Right atrium auricular region (tissue), 2 donors: ENCODE measurements at places on chromosomes 6 and 20. TPM values are rescaled to one million over a fixed set of nuclear protein-coding genes. Genes with fewer than 3 reads are reported as not detected.

The SYNDIG1 gene
- 38.1 TPM for total RNA-seq

The EYA4 gene
- total RNA-seq, result 16.2 TPM

The RAET1L gene
- not detected for total RNA-seq

GRCh38 chr20:64010711-64011237, 25.2 kb upstream of the C20orf204 start:
- no peak for DNase-seq
- no peaks in the 10 kb centered on the region for H3K27me3 ChIP-seq
- no peak overlapping the region for H3K27ac ChIP-seq
- H3K4me1 ChIP-seq, result no peaks in the 10 kb centered on the region
- H3K36me3 ChIP-seq, result peaks cover 65% of the 10 kb centered on the region

DNA sequence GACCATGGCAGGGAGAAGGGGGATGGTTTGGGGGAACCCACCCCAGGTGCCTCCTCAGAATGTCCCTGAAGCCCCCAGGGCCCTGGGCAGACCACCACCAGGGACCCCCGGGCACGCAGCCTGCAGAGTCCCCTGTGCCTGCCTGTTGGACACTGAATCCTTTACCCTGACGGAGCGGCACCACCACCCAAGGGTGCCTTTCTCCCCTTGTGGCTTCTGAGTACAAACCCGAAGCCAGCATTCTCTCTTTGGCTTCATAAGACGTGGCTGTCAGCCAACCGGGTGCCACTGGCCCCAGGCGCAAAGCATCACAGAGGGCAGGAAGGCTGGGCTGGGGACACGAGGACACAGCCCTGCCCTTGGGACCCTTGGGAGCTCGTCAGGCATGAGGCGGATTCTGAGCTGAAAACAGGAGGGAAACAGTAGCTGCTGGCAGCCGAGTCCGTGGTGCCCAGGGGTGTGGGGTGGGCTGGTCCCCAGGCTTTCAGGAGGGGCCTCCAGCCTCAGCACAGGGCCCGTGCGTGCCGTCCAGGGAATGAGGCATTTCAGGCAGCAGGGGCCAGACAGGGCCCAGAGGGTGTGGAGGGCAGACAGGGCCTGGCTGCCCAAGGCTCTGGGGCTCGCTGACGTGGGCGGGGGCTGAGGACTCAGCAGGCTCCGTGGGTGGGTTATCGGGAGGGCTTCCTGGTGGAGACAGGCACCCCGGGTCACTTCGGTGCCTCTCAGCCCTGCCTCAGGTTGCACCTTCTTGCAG, 3.5 kb downstream of the COL9A3 start:
- H3K27me3 ChIP-seq, result peaks cover 4% of the 10 kb centered on the region
- no peak for DNase-seq
- no peaks in the 10 kb centered on the region for H3K36me3 ChIP-seq
- no peak overlapping the region for H3K27ac ChIP-seq
- peaks cover 66% of the 10 kb centered on the region for H3K4me1 ChIP-seq

The IL17A gene
- total RNA-seq, result not detected

DNA sequence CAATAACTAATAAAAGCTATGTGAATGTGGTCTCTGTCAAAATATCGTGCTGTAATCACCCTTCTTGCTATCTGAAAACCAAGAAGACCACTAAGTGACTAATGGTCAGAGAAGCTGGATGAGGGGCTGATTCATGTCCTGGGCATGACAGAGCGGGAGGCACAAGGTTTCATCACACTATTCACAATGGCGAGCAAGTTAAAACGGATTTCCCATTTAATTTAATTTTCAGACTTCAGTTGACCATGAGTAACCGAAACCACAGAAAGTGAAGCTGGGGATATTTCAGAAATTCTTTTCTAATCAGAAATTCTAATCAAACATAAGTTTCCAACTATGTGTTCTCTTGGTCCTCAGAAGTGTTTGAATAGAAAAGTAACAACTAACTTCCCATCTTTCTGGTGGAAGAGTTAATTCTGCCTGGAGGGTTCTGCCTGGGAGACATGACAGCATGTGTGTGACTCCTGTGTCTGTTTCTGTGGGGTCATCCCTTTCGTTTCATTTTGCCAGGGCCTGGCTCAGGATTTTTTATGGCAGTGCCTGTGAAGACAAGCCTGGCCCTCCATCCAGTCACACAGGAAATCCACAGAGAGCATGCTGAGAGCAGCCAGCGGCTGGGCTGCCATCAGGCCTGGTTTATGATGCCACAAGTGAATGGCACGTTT, 98.9 kb downstream of the FAM120B start:
- no peak for DNase-seq
- peaks cover 5% of the 10 kb centered on the region for H3K4me1 ChIP-seq
- peaks cover 31% of the 10 kb centered on the region for H3K36me3 ChIP-seq
- no peaks in the 10 kb centered on the region for H3K27me3 ChIP-seq
- H3K4me3 ChIP-seq, result no peak overlapping the region

DNA sequence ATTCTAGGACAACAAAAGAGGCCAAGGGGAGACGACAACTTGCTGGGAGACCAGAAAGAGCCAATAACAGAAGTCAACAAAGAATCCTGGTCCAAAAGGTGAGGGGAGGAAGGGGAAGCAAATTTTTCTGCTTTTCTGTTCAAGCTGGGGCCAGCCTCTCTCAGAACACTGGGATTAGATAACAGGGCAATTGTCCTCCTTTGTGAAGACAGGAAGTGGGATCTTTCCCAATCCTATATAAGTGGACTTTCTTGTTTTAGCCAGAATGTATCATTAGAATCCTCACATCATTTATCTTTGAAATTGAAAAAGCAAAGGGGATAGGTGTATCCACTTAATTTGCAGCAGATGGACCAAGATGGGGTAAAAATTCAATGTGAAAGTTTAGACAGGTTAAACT, 101.2 kb upstream of the COL21A1 start:
- H3K27ac ChIP-seq, result no peak overlapping the region
- H3K4me3 ChIP-seq, result no peak overlapping the region
- no peaks in the 10 kb centered on the region for H3K27me3 ChIP-seq
- H3K4me1 ChIP-seq, result no peaks in the 10 kb centered on the region
- DNase-seq, result no peak
- H3K36me3 ChIP-seq, result no peaks in the 10 kb centered on the region

- no peak overlapping the region for H3K4me3 ChIP-seq
- H3K4me1 ChIP-seq, result no peaks in the 10 kb centered on the region
- no peak overlapping the region for H3K27ac ChIP-seq
These were observed 159.8 kb downstream of the TFAP2C start for GRCh38 chr20:56788671-56789610.

- no peak for DNase-seq
- no peak overlapping the region for H3K27ac ChIP-seq
- H3K4me3 ChIP-seq, result no peak overlapping the region
- peaks cover 19% of the 10 kb centered on the region for H3K4me1 ChIP-seq
These were observed 129.4 kb upstream of the AFDN start for GRCh38 chr6:167697316-167697715.

DNA sequence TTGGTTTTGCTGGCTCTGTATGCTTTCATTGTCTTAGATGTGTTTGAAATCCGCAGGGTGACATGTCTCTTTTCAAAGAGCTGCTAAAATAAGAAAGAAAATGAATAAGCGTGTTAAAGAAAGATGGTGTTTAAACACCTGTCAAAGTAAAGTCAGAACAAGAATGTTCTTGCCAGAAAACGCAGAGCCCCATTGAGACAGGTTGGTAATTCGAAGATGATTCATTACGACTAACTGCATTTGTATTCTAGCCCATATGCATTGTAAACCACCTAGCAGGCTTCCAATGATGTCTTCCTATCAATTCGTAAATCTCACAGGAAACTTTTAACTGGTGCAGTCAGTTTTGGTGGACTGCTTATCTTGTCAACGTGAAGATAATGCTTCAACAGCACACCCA, 16.8 kb downstream of the PHACTR2 start:
- H3K4me3 ChIP-seq, result no peak overlapping the region
- H3K4me1 ChIP-seq, result peaks cover 57% of the 10 kb centered on the region
- no peak overlapping the region for H3K27ac ChIP-seq
- no peaks in the 10 kb centered on the region for H3K27me3 ChIP-seq

GRCh38 chr20:58603721-58604120, 47.4 kb upstream of the STX16 start:
- H3K36me3 ChIP-seq, result no peaks in the 10 kb centered on the region
- no peaks in the 10 kb centered on the region for H3K4me1 ChIP-seq
- no peak for DNase-seq
- no peak overlapping the region for H3K4me3 ChIP-seq
- no peaks in the 10 kb centered on the region for H3K27me3 ChIP-seq

The TNFRSF21 gene
- 12.1 TPM for total RNA-seq

DNA sequence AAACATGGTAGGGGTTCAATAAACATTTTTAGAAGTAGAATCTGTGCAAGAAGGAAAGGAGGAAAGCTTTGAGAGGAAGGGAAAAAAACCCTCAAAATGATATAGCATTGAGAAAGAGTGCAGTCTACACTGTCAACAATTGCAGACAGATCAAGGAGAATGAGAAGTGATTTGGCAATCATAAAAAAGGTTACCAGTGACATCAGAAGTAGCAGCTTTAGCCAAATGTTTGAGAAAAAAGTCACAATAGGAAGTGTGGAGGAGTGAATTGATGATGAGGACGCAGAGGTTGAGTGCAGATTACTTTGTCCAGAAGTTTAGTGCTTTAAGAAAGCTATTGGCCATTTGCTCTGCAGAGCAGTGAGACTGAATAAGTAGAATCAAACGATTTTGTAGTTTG, 155.0 kb downstream of the GJA1 start:
- H3K27me3 ChIP-seq, result no peaks in the 10 kb centered on the region
- H3K36me3 ChIP-seq, result no peaks in the 10 kb centered on the region
- H3K4me3 ChIP-seq, result no peak overlapping the region
- no peaks in the 10 kb centered on the region for H3K4me1 ChIP-seq

GRCh38 chr6:337805-338368, 45.6 kb downstream of the DUSP22 start:
- H3K4me1 ChIP-seq, result no peaks in the 10 kb centered on the region
- no peaks in the 10 kb centered on the region for H3K36me3 ChIP-seq
- no peak for DNase-seq
- no peak overlapping the region for H3K27ac ChIP-seq

The FNDC11 gene
- not detected for total RNA-seq

The TAGAP gene
- 3.2 TPM for total RNA-seq

- no peaks in the 10 kb centered on the region for H3K4me1 ChIP-seq
- no peaks in the 10 kb centered on the region for H3K36me3 ChIP-seq
- DNase-seq, result no peak
- H3K27ac ChIP-seq, result no peak overlapping the region
- H3K27me3 ChIP-seq, result no peaks in the 10 kb centered on the region
These were observed 33.0 kb upstream of the RBL1 start for GRCh38 chr20:37128803-37129202.

The SMOC2 gene
- 10.8 TPM for total RNA-seq

- H3K27ac ChIP-seq, result no peak overlapping the region
- H3K27me3 ChIP-seq, result no peaks in the 10 kb centered on the region
- H3K36me3 ChIP-seq, result no peaks in the 10 kb centered on the region
- DNase-seq, result no peak
- H3K4me3 ChIP-seq, result no peak overlapping the region
These were observed 107.3 kb downstream of the NOL4L start for GRCh38 chr20:32477594-32478512.

DNA sequence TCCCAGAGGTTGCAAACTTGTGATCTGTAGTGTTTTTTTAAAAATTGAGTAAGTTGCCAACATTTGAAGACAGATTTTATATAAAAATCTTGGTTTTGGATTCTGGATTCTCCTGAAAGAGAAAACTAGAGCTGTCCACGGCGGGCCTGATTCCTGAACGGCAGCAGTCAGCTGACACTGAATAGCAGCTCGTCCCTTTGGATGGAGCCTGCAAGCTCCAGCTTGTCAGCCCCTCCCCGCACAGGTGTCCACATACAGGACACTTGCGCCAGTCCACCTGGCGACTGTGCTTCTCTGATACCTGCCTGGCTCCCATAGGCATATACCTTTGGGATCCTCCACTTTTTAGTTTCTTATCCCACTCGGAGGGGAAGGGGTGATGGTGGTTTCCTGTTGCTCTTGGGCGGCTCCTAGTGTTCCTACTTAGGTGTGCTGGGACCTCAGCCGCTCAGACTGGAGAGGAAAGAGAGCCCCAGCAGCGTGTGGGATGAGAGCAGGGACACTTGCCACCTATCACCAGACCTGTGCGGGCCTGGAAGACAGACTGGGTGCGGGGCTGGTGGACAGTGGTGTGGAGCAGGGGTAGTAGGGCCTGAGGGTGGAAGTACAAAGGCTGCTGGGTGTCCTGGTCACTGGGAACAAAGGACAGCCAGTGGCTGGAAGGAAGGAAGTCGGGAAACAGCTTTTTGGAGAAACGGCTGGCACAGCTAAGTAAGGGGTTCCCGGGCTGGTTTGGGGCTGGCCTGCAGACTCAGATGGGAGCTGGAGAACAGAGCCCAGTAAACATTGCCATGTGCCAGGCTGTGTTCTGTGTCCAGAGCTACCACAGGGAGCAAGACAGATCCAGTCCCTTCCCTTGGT, 18.3 kb downstream of the GHRH start:
- no peaks in the 10 kb centered on the region for H3K27me3 ChIP-seq
- peaks cover 41% of the 10 kb centered on the region for H3K36me3 ChIP-seq
- peak overlapping the region; percentile 61 for H3K27ac ChIP-seq
- H3K4me1 ChIP-seq, result peaks cover 28% of the 10 kb centered on the region
- H3K4me3 ChIP-seq, result no peak overlapping the region

GRCh38 chr6:35936681-35937359, 15.9 kb upstream of the SRPK1 start:
- H3K36me3 ChIP-seq, result no peaks in the 10 kb centered on the region
- no peak for DNase-seq
- no peak overlapping the region for H3K4me3 ChIP-seq
- no peak overlapping the region for H3K27ac ChIP-seq

- H3K27ac ChIP-seq, result no peak overlapping the region
- H3K4me3 ChIP-seq, result no peak overlapping the region
- no peaks in the 10 kb centered on the region for H3K36me3 ChIP-seq
- no peaks in the 10 kb centered on the region for H3K27me3 ChIP-seq
- no peak for DNase-seq
These were observed 758.3 kb downstream of the KIF16B start for GRCh38 chr20:15814911-15815310.

- no peaks in the 10 kb centered on the region for H3K4me1 ChIP-seq
- no peak for DNase-seq
- H3K27ac ChIP-seq, result no peak overlapping the region
- no peak overlapping the region for H3K4me3 ChIP-seq
- no peaks in the 10 kb centered on the region for H3K27me3 ChIP-seq
These were observed 16.9 kb upstream of the MLIP start for GRCh38 chr6:54094293-54094692.

The EIF2S2 gene
- 35.1 TPM for total RNA-seq

DNA sequence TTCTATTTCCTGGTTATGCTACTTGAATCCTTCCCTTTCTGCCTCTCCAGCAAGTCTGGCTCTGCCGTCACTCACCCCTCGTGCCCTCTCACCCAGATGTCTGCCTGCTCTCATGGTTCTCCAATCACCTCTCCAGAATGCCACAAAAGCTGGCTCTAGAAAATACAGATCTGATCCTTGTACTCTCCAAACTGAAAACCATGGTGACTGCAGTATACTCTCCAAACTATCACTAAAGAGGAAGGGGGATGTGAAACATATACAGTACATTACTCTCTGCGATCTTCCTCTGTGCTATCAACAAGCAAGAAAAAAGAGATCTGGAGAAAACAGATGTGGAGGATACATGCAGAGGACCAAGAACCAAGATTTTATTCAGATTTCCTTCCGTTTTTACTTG, 91.1 kb downstream of the ATXN1 start:
- no peaks in the 10 kb centered on the region for H3K27me3 ChIP-seq
- H3K4me1 ChIP-seq, result peaks cover 38% of the 10 kb centered on the region
- H3K27ac ChIP-seq, result peak overlapping the region; percentile 64
- H3K4me3 ChIP-seq, result no peak overlapping the region
- DNase-seq, result no peak
- H3K36me3 ChIP-seq, result no peaks in the 10 kb centered on the region

The SPAG4 gene
- total RNA-seq, result 5.5 TPM

GRCh38 chr6:105620878-105621277, 218.0 kb upstream of the PREP start:
- no peak overlapping the region for H3K4me3 ChIP-seq
- no peak overlapping the region for H3K27ac ChIP-seq

- H3K4me3 ChIP-seq, result no peak overlapping the region
- H3K4me1 ChIP-seq, result no peaks in the 10 kb centered on the region
- no peaks in the 10 kb centered on the region for H3K36me3 ChIP-seq
- H3K27ac ChIP-seq, result no peak overlapping the region
- no peak for DNase-seq
These were observed 71.5 kb upstream of the HDAC2 start for GRCh38 chr6:114042267-114043016.
